Astrocyte (in vitro differentiated cells and primary cell): ENCODE measurements at places on chromosomes 5 and 9.

- no peak overlapping the region for H3K27ac ChIP-seq
- H3K4me1 ChIP-seq, result peaks cover 17% of the 10 kb centered on the region
- H3K27me3 ChIP-seq, result peaks cover 7% of the 10 kb centered on the region
- no peak overlapping the region for H3K4me3 ChIP-seq
Observed at GRCh38 chr9:112885324-112885723, 5.4 kb downstream of the SLC46A2 start.

DNA sequence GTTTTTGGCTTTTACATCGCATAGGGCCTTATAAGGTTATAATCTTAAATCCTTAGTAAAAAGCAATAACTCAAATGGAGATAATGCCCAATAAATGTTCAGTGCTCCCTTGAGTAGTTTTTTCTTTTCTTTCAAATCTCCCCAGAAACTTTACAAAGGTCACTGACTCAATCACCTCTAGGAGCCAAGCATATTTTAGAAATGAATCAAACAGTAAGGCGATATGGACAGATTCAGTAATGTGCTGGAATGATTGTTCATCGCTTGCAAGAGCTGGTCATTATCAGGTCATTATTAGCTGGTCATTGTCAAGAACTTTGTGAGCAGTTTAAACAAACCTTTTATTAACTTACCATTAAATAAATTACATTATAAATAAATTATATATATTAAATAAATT lies 130.4 kb upstream of the SLIT3 start:
- DNase-seq, result no peak
- no peaks in the 10 kb centered on the region for H3K27me3 ChIP-seq
- H3K4me1 ChIP-seq, result peaks cover 6% of the 10 kb centered on the region
- H3K27ac ChIP-seq, result no peak overlapping the region

GRCh38 chr5:147822686-147823491 lies 8.6 kb downstream of the SPINK1 start:
- H3K27ac ChIP-seq, result no peak overlapping the region
- H3K4me1 ChIP-seq, result no peaks in the 10 kb centered on the region
- no peak overlapping the region for H3K4me3 ChIP-seq

- no peak overlapping the region for H3K4me3 ChIP-seq
- H3K27ac ChIP-seq, result no peak overlapping the region
- H3K27me3 ChIP-seq, result peaks cover 33% of the 10 kb centered on the region
- H3K36me3 ChIP-seq, result no peaks in the 10 kb centered on the region
- no peaks in the 10 kb centered on the region for H3K4me1 ChIP-seq
Observed at GRCh38 chr5:148651528-148651927, 2.8 kb downstream of the HTR4 start.

DNA sequence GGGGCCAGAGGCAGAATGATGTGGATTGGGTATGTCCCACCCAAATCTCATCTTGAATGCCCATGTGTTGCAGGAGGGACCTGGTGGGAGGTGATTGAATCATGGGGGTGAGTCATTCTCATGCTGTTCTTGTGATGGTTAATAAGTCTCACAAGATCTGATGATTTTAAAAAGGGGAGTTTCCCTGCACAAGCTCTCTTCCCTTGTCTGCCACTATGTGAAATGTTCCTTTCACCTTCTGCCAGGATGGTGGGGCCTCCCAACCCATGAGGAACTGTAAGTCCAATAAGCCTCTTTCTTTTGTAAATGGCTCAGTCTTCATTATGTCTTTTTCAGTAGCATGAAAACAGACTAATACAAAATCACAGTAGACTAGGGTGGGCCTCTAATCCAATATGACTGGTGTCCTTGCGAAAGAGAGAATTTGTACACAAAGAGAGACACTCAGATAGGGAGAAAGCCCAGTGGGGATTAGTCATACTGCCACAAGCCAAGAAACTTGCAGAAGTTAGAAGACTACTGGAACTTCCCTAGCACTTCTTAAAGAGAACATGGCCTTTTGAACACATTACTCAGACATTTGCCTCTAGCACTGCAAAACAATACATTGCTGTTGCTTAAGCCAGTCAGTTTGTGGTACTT lies 68.4 kb downstream of the ANXA1 start:
- H3K36me3 ChIP-seq, result no peaks in the 10 kb centered on the region
- no peak overlapping the region for H3K4me3 ChIP-seq
- H3K27ac ChIP-seq, result no peak overlapping the region
- H3K27me3 ChIP-seq, result no peaks in the 10 kb centered on the region
- DNase-seq, result peak; percentile 80

GRCh38 chr9:101393135-101393534 lies 5.3 kb downstream of the MRPL50 start:
- no peak overlapping the region for H3K4me3 ChIP-seq
- no peaks in the 10 kb centered on the region for H3K27me3 ChIP-seq
- H3K27ac ChIP-seq, result no peak overlapping the region
- DNase-seq, result no peak

DNA sequence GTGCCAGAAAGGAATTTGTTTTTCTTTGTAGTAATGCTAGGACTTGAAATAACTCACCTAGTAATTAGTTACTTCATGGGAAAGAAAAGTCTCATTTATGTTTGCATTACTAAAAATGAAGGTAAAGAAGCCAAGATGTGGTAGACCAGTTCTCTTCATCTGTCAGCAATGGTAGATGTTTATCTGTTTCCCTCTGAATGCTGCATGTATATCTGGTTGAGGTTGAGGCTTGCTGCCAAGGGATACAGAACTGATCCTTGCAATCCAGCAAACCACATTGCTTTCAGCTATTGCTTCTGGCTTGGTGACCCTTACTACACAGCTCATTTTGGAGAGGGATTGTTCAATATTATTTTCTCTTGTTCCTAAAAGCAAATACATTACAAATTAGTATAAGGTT lies 73.6 kb downstream of the ZNF474 start:
- peaks cover 3% of the 10 kb centered on the region for H3K27me3 ChIP-seq
- no peak overlapping the region for H3K4me3 ChIP-seq
- H3K4me1 ChIP-seq, result no peaks in the 10 kb centered on the region
- peak; percentile 72 for DNase-seq
- H3K27ac ChIP-seq, result no peak overlapping the region

GRCh38 chr5:24141046-24141445 lies 503.7 kb downstream of the CDH10 start:
- no peak for DNase-seq
- no peak overlapping the region for H3K27ac ChIP-seq
- H3K36me3 ChIP-seq, result no peaks in the 10 kb centered on the region

GRCh38 chr5:12292610-12293204 lies 388.5 kb upstream of the CTNND2 start:
- peak; percentile 15 for DNase-seq
- H3K36me3 ChIP-seq, result no peaks in the 10 kb centered on the region
- H3K4me1 ChIP-seq, result no peaks in the 10 kb centered on the region
- no peaks in the 10 kb centered on the region for H3K27me3 ChIP-seq
- no peak overlapping the region for H3K4me3 ChIP-seq

DNA sequence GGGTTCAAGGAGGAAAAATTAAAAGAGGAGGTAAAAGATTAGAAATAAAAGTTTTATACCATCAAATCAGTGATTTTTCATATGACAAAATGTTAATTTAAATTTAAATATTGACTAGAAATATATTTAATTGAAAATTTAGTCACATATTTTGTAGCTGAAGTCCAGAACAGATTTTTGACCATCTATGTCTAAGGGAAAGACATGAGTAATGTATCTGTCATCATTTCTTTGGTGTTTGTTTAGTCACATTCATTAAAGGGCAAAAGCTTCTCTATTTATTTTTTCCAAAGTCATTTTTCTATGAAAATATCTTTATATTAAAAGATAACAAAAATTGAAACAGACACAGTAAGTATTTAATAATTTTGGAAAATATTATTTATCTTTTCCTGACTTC lies 252.0 kb upstream of the ISL1 start:
- H3K4me3 ChIP-seq, result no peak overlapping the region
- no peaks in the 10 kb centered on the region for H3K4me1 ChIP-seq
- no peak overlapping the region for H3K27ac ChIP-seq
- H3K36me3 ChIP-seq, result no peaks in the 10 kb centered on the region
- no peaks in the 10 kb centered on the region for H3K27me3 ChIP-seq

DNA sequence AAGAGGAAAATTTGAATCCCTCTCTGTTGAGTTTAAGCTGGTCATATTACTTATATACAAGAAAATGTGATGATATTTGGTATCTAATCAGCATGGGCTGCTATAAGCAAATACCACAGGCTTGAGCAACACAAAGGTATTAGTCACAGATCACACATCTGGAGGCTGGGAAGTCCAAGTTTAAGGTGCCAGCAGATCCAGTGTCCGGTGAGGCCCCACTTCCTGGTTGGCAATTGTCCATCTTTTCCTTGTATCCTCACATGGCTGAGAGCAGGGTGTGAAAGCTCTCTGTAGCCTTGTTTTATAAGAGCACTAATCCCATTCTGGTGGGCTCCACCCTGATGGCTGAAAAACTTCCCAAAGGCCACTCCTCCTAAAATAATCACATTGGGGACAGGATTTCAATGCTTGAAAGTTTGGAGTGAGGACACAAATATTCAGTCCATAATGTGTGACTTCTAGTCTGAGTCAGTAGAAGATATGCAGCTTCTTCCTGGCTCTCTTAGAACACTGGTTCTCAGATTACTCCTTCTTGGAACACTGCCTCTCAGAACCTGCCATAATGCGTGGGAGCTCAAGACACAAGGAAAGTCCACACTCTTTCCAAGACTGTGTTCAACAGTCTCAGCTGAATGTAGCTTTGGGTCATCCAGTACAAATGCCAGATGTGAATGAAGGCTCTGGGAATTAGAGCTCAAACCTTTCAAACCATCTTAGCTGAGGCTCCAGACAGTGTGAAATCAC lies 124.1 kb downstream of the PRDM9 start:
- H3K4me3 ChIP-seq, result no peak overlapping the region
- no peaks in the 10 kb centered on the region for H3K27me3 ChIP-seq
- no peaks in the 10 kb centered on the region for H3K36me3 ChIP-seq
- peak overlapping the region; percentile 7 for H3K27ac ChIP-seq

DNA sequence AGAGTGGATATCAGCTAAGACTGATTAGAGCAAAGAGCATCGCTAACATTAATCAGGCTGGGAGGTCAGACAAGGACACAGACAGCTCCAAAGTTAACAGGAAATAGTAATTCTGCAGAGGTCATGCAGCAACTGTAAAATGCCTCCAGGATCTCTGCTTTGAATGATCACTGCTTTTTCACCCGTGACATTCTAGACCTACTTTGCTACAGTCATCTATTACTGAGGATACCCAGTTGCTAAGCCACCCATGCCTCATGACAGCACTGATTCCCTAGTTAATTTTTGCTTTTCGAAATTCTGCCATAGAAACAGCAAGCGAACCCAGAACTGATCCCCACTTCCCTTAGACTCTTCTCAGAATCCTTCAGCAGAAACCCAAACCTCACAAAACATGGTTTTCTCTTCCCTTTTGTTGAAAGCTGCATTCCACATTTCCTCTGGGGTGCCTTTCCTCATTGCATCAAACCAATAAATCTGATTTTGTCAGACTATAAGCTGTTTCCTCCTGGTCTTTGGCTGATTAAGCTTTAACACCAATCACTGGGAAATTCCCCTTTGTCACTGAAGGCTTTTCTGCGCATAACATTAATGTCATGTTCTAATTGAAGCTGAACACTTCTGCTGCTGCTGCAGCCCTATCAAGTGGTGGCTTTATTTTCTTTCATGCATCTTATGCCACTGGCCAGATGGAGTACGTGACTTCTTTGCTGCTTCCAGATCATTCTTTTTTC lies 201.1 kb upstream of the CHD1 start:
- H3K36me3 ChIP-seq, result no peaks in the 10 kb centered on the region
- H3K4me1 ChIP-seq, result no peaks in the 10 kb centered on the region
- no peak overlapping the region for H3K4me3 ChIP-seq
- H3K27me3 ChIP-seq, result no peaks in the 10 kb centered on the region
- no peak for DNase-seq
- no peak overlapping the region for H3K27ac ChIP-seq

DNA sequence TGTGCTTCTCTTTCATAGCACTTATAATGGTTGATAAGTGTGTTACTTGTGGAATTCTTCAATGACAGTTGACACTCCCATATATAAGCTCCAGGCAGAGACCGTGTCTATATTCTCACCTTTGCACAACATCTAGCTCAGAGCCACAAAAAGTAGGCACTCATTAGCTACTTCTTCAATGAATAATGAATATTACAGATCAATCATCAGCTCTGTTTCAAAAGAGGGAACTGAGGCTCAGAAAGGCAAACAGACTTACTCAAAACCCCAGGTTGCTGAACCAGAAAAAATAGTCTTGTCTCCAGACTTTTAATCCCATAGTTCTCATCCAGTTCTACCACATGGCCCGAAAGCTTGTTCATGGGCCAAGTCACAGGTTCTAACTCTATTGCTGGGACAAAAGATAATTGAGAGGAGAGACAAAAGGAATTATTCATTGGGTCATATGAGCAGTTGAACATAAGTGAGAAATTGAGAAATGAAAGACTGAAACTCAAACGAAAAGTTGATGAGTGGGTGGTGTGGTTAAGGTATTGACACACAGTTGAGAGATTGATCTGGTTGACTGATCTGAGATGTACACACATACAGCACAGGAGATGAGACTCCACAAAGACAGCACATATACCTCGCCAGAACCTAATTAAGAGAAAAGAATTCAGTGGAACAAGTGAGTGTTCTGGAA lies 381.6 kb downstream of the EFNA5 start:
- no peak for DNase-seq
- peaks cover 14% of the 10 kb centered on the region for H3K4me1 ChIP-seq
- no peak overlapping the region for H3K4me3 ChIP-seq

GRCh38 chr9:77604316-77604715 lies 43.8 kb downstream of the GNA14 start:
- DNase-seq, result peak; percentile 22
- no peaks in the 10 kb centered on the region for H3K4me1 ChIP-seq
- no peak overlapping the region for H3K27ac ChIP-seq

GRCh38 chr9:23162789-23163188 lies 663.3 kb downstream of the ELAVL2 start:
- no peak for DNase-seq
- H3K27me3 ChIP-seq, result no peaks in the 10 kb centered on the region
- no peak overlapping the region for H3K27ac ChIP-seq

- H3K4me3 ChIP-seq, result no peak overlapping the region
- H3K36me3 ChIP-seq, result no peaks in the 10 kb centered on the region
- H3K27me3 ChIP-seq, result no peaks in the 10 kb centered on the region
- no peak overlapping the region for H3K27ac ChIP-seq
- DNase-seq, result no peak
- H3K4me1 ChIP-seq, result no peaks in the 10 kb centered on the region
Observed at GRCh38 chr5:9314558-9314957, 231.3 kb downstream of the SEMA5A start.

GRCh38 chr5:127011961-127012644 lies 18.3 kb downstream of the MARCHF3 start:
- peaks cover 25% of the 10 kb centered on the region for H3K4me1 ChIP-seq
- no peak overlapping the region for H3K4me3 ChIP-seq
- no peaks in the 10 kb centered on the region for H3K27me3 ChIP-seq
